ENCODE measurements at places on chromosomes 1 and 21.

GRCh38 chr1:195071461-195071860 is 1536.8 kb downstream of the KCNT2 start:
- DNase-seq, result no peak

DNA sequence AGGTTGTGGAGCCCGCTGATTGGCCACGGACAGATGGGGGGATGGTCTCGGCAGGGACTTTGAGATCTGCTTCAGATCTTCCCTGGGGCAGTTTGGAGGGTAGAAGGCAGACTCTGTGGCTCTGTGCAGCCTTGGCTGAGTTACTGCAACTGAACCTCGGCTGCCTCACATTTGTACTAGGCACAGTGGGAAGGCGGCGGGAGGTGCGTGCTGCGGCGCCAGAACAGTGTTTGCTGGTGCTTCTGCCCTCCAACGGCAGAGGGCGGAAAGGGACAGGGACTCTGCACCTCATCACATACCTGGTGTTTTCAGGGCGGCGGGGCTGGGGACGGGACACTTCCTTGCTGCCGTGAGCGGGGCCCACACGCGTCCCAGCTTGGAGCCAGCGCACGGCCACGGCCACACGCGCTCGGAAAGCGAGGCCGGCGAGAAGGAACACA is 26.2 kb downstream of the SLC66A1 start:
- DNase-seq, result no peak

DNA sequence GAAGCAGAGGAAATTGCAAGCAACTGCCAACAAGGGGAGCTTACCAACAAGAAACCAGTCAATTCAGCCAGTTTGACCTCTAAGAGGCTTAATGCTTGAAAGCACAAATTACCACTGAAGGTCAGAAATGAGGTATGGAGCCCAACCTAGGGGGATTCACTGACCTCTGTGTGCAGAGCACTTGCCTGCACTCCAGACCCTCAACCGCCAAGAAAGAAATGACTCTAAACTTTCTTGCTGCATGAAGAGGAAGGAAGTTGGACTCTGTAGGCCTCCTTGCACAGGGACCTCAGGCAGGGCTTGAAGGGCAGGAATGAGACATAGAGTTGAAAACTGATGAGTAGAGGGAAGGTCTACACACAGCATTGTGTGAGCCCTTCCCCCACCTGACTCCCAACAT is 10.0 kb downstream of the ARMH1 start:
- no peak for DNase-seq

- no peak for DNase-seq
Observed at GRCh38 chr1:58722967-58723366, 23.1 kb upstream of the MYSM1 start.

GRCh38 chr1:174912264-174912663 is 87.5 kb upstream of the CACYBP start:
- DNase-seq, result no peak

DNA sequence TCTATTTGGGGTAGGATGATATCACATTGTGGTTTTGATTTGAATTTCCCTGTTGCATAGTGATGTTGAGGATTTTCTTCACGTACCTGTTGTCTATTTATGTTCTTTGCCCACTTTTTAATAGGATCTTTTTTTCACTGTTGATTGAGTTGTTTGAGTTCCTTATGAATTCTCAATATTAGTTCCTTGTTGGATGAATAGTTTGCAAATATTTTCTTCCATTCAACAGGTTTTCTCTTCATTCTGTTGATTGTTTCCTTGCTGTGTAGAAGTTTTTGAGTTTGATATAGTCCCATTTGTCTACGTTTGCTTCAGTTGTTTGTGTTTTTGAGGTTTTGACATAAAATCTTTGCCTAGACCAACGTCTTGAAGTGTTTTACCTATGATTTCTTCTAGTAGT is 369.5 kb upstream of the CAMK1G start:
- DNase-seq, result no peak

GRCh38 chr1:107804134-107804533 is 160.8 kb downstream of the VAV3 start:
- no peak for DNase-seq

DNA sequence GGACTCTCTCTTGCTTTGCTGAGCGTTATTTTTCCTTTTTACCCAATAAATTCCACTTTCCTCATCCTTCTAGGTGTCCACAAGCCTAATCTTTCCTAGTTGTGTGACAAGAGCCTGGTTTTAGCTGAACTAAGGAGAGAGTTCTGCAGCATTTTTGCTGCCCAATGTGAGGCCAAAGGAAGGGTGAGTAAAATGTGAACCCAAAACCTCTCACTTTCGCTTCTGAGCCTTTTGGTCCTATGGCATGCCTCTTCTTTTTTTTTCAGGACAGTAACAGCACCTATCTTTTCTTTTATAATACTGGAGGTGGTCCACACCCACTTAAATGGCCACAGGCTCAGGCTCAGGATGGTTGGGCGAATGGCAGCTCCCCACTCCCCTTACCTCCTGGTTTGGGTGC is 111.1 kb downstream of the COP1 start:
- DNase-seq, result no peak

- no peak for DNase-seq
Observed at GRCh38 chr1:51421964-51422363, 91.6 kb upstream of the TTC39A start.

DNA sequence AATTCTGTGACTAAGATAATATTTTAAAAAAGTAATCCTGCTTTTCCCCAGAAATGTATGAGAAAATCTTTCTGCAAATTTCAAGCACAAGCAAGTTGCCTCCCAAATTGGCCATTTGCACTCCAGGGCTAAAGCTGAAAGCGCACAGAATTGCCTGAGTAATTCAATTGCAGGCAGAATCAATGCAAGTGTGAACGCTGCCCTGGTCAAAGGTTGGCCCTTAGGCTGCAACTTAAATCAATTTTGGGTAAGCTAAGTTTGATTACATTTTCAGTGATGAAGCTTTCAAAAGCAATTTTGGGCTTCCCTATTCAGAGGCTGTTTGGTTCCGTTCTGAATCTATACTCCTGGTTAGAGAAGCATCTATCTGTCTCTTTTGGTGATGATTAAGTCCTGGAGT is 501.8 kb upstream of the ZRANB2 start:
- DNase-seq, result no peak

Data from stimulated activated CD4-positive, alpha-beta T cell treated with anti-CD3 and anti-CD28 coated beads, TNF-alpha, amount 100 ng/mL, for 4 hours (primary cell).